Fibroblast of skin of right biceps (primary cell): ENCODE measurements at places on chromosomes 13 and 19.

GRCh38 chr19:6060600-6061375 is 49.5 kb downstream of the RFX2 start:
- DNase-seq: peak; percentile 79

- no peak for DNase-seq
These were observed 2304.4 kb downstream of the PCDH9 start for GRCh38 chr13:64925727-64926126.

DNA sequence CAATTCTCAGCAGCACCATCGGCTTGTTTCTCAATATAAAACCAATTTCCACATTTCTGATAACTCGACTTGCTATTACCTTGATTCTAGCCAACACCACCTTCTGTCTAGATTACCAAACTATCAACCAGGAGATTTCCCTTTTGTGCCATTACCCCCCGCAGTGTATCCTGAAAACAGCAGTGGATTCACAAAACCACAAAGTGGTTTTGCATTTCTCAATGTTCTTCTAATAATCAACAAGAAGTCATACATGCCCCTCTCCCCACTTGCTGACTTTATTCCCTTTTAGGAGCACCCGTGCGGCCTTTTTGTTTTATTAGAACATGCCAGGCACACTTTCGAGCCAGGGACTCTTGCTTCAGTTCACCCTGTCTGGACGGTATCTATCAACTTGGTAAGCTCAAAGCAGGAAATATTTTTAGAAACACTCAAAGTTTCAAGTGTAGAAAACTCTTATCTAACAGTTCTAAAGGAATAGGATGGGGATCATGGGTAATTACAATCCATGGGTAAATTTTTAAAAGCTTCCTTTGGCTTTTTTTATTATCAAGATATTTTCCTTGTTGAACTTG is 967.4 kb downstream of the EFNB2 start:
- DNase-seq: no peak

DNA sequence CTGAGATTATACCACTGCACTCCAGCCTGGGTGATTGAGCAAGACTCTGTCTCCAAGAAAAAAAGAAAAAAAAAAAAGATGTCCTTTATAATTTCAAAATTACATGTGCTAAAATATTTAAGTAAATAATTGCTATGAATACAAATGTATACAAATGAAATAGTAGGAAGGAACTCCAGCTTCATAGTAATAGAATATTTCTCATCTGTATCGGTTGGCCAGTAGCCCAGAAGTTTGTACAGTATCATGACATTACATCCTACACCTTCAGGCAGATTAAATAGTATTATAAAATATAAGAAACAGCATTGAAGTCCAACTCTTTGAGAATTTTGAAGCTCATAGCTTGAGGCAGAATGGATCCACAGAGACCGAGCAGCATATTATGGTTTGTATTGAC is 36.5 kb upstream of the CLDN10 start:
- no peak for DNase-seq

GRCh38 chr19:28019901-28020300 is 1193.0 kb downstream of the UQCRFS1 start:
- DNase-seq: no peak

DNA sequence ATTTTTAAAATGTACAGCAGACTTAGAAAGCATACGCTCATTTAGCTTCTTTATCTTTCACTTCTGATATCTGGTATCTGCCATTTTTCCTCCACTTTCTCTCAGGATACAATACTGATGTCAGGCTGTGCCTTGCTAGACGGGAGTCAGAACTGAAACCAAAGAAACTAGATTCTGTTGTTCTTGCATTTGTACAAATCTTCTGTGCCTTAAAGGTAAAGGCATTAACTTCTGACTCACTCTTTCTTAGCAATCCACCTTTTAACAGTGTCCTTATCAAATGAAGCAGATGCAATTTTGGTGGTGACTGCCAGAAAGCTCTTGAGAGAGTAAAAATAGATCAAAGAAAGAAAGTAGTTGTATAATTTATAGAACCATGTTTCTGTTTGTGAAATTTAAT is 370.4 kb downstream of the PCDH20 start:
- DNase-seq: no peak

DNA sequence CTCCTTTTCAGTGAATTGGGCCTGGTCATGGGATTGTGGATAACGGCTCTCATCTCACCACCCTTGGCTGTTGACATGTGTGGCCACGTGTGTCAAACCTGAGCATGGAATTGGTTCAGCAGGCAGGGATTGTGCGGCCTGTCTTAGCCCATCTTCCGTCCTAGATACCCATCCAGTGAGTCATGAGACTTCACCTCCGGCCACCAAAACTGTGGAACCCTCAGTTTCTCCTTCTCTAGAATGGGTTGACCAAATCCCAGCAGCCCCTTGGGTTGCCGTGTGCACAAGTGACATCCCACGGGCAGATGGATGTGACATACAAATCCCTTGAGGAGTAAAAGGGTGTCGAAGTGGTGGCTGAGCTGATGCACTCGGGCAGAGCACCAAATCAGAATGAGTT is 6.7 kb downstream of the GGN start:
- no peak for DNase-seq

DNA sequence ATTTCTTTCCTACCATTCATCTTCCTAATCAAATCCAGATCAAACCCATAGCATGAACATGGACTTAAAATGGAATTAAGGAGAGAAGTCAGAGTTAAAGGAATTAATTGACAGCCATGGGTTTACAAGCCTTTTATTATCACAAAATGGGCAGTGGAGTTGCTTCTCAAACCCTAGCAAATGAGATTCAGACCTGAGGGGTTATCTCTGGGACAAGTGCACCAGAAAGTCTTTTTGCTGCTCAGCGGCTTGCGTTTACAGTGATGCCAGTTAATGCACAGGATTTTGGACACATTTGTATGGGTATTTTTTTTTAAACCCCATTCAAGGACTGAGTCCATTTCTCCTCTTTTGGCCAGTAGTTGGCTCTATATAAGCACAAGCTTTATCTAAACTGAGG is 503.0 kb downstream of the EFNB2 start:
- no peak for DNase-seq

GRCh38 chr13:110485604-110486003 is 75.9 kb downstream of the RAB20 start:
- DNase-seq: peak; percentile 69

DNA sequence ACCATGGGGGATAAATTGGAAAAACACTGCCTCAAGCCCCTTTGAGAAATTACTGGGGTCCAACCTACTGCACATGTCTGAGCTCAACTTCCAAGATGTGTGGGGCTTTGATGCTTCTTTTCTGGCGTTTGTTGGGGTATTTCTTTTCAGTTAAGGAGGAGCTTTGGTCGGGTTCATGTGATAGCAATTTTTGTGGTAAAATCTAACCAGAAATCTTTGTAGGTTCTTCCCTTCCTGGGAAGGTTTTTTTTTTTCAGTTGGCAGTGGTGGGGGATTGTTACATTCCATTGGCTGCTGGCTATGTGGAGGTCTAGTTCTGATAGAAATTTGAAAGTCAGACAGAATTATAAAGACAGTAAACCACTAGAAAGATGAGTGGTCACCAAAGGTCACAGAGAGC is 327.8 kb downstream of the ATP8A2 start:
- no peak for DNase-seq

DNA sequence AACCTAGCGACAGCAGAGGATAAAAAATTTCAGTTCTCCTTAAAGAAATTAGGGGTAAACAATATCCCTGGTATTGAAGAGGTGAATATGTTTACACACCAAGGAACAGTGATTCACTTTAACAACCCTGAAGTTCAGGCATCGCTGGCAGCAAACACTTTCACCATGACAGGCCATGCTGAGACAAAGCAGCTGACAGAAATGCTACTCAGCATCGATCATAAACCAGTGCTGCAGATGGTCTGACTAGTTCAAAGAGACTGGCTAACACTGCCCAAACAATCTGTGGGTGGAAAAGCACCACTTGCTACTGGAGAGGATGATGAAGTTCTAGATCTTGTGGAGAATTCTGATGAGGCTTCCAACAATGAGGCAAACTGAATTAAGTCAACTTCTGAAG is 19.9 kb upstream of the ACOD1 start:
- no peak for DNase-seq

DNA sequence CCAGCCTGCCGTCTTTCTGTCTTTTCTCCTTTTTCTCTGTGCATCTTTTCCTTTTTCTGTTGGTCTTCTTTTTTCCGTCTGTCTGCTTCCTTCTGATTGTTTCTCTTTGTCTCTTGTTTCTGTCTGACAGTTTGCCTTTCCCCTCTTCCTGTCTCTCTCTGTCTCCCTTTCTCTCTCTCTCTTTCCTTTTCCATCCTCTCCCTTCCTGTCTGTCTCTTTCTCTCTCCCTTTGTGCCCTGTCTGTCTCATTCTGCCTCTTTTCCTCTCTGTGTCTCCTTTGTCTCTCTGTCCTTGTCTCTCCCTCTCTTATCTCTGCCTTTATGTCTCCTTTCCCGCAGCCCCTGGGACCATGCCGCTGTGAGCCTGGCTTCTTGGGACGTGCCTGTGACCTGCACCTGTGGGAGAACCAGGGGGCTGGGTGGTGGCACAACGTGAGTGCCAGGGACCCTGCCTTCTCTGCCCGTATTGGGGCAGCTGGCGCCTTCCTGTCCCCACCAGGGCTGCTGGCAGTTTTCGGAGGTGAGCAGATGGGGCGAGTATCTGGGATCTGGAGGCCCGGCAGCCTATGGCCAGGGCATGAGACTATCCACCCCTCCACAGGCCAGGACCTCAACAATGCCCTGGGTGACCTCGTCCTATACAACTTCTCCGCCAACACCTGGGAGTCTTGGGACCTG is 9.4 kb downstream of the MEGF8 start:
- no peak for DNase-seq

DNA sequence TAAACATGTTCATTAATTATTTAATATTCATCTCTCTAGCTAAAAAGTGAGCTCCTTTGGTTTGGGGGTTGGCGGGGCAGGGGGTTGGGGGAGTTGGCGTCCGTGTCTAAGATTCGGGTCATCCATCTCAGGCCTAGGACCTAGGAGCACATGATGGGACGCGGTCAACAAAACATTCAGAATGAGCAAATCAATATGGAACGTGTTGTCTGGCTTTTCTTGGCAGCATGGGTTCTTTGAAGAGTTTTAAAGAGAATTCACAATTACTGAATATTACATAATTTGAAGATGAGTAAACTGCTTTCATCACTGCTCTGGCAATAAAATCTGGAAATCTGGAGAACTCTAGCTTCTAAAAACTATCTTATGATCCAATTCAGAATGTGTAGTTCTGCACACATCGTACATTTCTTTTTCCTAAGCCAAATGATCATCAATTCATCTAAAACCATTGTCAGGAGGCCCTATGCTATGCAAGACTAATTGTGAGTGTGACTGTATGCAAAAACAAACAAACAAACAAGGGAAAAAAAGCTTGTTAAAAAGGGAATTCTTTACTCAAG is 5.4 kb upstream of the ARGLU1 start:
- DNase-seq: peak; percentile 65

GRCh38 chr13:35720690-35721554 is 244.4 kb upstream of the MAB21L1 start:
- DNase-seq: peak; percentile 75

- DNase-seq: peak; percentile 60
These were observed 642.3 kb downstream of the TBC1D4 start for GRCh38 chr13:74839656-74840055.

- DNase-seq: no peak
These were observed 1.9 kb downstream of the SAFB start for GRCh38 chr19:5624741-5625278.

GRCh38 chr19:9075064-9075949 is 11.6 kb upstream of the OR1M1 start:
- peak; percentile 95 for DNase-seq

- DNase-seq: no peak
These were observed 167.3 kb downstream of the FLT1 start for GRCh38 chr13:28327373-28328270.

DNA sequence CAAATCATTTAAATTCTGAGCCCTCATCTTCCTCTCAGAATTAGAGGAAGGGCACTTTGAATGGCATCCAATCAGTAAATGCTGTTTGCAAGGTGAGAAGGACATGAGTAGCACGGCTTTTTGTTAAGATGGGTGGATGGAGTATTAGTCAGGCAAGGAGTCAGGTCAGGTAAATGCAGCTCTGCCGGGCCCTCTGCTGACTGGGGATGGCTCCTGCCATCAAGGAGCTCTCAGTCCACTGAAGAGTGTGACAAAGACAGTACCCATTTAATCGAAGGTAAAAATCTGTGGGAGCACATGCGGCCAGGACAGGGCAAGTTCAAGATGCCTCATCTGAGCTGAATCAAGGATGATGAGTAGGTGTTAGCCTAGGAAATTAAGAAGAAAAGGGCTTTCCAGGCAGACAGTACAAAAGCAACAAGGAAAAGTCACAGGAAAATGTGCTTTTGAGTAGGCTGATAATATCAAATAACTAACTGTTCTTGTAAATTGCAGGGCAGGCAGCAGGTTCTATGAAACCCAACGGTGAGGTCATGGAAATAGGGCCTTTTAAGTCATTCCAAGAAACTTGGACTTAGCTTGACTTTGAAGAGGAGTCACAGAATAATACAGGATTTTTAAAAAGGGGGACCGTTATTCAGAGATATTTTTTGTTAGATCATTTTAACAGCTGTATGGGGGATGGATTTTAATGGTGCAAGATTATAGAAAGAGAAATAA is 670.5 kb upstream of the ARGLU1 start:
- DNase-seq: no peak

DNA sequence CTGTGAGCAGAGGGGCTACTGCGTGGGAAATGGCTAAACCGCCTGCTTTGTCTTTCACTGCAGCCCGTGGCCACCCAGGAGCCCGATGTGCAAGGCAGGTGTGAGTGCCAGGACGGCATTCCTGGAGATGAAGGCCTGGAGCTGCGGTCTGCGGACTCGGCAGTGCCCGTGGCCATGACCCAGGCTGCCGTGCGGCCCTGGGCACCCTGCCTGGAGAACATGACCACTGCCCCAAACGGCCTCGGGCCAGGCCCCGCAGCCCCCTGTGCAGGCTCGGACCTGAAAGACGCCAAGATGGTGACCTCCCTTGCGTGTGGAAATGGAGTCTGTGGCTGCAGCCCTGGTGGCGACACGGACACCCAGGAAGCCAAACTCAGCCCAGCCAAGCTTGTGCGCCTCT is 62.2 kb downstream of the SPATA13 start:
- no peak for DNase-seq

GRCh38 chr13:71260246-71260645 is 606.8 kb downstream of the DACH1 start:
- no peak for DNase-seq

DNA sequence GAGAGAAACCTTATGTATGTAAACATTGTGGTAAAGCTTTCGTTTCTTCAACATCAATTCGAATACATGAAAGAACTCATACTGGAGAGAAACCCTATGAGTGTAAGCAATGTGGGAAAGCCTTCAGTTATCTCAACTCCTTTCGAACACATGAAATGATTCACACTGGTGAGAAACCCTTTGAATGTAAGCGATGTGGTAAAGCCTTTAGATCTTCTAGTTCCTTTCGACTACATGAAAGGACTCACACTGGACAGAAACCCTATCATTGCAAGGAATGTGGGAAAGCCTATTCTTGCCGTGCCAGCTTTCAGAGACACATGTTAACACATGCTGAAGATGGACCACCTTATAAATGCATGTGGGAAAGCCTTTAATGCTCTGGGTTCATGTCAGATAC is 24.7 kb downstream of the ZNF136 start:
- DNase-seq: no peak

GRCh38 chr13:31413516-31413915 is 213.7 kb downstream of the B3GLCT start:
- no peak for DNase-seq

GRCh38 chr13:105338006-105338405 is 1197.5 kb downstream of the EFNB2 start:
- DNase-seq: peak; percentile 43
